ENCODE measurements at places on chromosomes 3 and 15. TPM values are rescaled to one million over a fixed set of nuclear protein-coding genes. Genes with fewer than 3 reads are reported as not detected.

Gene LRRC58
- total RNA-seq: 8.7 TPM

Gene SRGAP3
- 6.1 TPM for total RNA-seq

Gene TP63
- total RNA-seq: not detected

Gene OPA1
- total RNA-seq: 111 TPM

Gene FGF12
- total RNA-seq: 340 TPM

Gene ZBED2
- not detected for total RNA-seq

Gene EXD1
- not detected for total RNA-seq

Gene SLC25A36
- 77.3 TPM for total RNA-seq

Gene CPLX3
- 2.8 TPM for total RNA-seq

Gene GOLGA8G
- total RNA-seq: not detected

Gene ARGFX
- total RNA-seq: not detected

Gene C3orf20
- total RNA-seq: not detected

Gene ANP32A
- total RNA-seq: 134 TPM

Gene PPP1R14D
- not detected for total RNA-seq

DNA sequence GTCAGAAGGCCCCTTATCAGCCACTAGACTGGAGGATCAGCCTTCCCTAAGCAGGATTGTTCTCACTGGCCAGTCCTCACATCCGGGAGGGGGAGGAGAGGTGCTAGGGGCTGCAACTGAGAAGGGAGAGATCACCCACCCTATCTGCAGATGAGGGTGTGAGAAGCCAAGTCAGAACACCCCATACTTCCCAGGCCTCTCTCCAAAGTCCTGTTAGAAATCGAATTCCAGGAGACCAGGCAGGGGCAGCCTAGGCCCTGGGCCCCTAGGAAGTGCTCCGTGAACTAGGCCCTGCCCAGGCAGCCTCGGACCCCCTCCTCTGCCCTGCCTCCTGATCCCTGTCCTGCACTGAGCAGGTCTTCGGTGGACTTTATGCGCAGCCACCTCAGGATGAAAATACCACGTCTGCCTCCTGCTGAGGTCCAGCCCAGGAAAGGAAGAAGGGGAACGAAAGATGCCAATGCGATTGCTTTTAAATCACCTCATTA, 933 bp downstream of the DZIP1L start:
- DNase-seq: no peak

GRCh38 chr3:70722018-70722417, 409.6 kb upstream of the MDFIC2 start:
- DNase-seq: no peak

GRCh38 chr3:172557515-172558220, 34.4 kb upstream of the TNFSF10 start:
- DNase-seq: no peak

DNA sequence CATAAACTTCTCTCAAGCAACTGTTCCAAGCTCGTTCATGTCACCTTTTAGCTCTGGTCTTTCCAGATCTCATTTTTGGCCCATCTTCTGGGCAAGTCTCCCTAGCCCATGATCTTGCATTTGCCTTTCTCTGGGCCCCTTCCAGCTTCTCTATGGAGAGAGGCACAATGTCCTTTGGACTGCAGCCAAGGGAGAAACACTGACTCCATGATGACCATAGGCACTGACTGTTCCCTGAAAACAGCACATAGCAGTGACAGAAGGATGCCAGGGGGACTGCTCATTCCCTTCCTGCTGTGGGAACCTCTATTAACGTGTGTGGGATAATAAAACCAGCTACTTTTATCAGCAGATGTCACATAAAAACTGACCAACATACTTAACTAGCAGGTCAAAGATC, 60.3 kb downstream of the STRIT1 start:
- DNase-seq: no peak

DNA sequence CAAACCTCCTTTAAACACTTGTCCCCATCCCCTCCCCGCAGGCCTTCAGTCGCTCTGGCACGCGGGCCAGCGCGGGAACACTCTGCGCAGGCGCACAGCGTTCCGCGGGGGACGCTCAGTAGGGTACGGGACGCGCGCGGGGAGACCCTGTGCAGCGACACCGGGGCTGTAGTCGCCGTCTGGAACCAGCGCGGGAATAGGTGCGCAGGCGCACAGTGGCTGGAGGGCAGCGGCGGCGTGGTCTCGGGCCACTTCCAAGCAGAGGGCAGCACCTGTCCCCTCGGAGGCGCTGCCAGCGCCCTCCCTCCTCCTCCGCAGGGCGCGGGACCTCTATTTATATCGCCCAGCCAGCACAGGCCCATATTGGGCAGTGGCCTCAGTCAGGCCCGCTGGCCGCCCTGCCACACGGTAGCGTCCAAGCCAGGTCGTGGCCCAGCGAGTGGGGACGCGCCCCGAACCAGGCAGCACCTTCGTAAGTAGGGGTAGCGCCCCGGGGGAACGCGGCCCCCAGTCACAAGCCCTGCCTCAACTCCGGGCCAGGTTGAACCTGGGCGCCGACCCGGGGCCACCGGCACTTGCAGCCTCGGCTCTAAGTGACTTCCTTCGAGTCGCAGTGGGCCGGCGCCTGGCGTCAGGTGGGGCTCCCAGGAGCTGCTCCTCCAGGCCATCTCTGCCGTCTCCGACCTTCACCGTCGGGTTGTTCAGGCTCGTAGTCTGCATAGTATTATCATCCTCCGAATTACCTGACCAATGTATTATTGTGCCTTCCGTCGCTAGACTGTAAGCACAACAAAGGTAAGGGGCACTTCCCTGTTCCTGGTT, at the start of gene KBTBD12:
Gene KBTBD12 (plus strand): TSS at position 118 of the 822 bp plus-strand sequence. CDS start 7,830 bp downstream, outside the sequence.
- DNase-seq: peak; percentile 81

DNA sequence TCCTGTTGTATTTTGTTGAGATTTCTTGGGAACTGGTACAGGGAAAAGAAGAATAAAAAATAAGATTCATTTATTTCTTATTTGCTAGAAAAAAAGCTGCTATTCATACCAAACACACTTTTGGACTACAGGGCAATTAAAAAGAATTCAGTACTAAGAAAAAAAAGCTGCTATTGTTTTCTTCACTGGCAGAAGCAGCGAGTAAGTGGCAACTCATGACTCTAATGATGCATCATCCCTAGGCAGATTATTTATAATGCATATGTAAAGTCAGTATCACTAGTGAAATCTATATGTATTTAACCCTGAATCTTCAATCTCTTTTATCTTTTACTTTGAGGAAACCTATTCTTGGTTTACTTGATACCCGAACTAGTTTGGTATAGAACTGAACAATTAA, 15.2 kb downstream of the PFN2 start:
- no peak for DNase-seq

DNA sequence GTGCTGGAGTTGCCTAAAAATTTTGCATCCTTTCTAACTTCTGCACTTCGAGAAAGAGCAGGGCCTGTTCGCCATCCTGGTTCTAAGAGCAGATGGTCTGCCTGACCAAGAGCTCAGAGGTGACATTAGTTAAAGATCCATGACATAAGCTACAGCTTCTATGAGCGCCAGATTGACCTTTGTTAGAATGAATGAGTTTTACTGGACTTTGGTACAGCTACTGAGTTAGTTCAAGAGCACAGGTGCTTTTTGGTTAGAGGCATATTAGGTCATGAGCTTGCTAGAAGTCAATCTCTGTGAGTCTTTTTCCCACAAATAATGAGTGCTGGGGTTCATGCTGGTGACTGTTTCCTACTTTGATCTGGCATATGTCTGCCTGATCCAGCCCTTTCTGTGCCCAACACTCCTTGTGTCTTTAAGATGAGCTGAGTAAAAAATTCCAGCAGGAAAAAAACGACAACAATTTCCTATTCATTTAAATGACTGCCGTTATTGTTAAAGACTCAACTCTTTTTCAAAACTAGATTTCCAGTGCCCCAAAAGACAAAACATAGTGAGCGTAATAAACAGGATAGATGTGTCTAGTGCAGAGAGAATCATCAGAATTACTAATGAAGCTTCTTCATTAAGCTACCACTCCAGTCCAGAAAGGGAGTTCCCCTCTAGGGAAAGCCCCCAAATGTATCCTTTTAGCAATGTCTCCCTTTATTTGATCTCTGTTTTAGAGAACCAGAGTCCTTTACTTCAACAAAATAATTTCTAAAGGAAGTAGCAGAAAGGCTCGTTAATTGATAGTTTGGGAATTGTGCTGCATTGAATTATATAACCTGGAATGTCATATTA, 152.9 kb downstream of the SLCO3A1 start:
- DNase-seq: no peak

GRCh38 chr3:69212411-69213160, 90.2 kb upstream of the LMOD3 start:
- DNase-seq: no peak

GRCh38 chr3:113468539-113468938, 27.2 kb upstream of the CFAP44 start:
- no peak for DNase-seq

DNA sequence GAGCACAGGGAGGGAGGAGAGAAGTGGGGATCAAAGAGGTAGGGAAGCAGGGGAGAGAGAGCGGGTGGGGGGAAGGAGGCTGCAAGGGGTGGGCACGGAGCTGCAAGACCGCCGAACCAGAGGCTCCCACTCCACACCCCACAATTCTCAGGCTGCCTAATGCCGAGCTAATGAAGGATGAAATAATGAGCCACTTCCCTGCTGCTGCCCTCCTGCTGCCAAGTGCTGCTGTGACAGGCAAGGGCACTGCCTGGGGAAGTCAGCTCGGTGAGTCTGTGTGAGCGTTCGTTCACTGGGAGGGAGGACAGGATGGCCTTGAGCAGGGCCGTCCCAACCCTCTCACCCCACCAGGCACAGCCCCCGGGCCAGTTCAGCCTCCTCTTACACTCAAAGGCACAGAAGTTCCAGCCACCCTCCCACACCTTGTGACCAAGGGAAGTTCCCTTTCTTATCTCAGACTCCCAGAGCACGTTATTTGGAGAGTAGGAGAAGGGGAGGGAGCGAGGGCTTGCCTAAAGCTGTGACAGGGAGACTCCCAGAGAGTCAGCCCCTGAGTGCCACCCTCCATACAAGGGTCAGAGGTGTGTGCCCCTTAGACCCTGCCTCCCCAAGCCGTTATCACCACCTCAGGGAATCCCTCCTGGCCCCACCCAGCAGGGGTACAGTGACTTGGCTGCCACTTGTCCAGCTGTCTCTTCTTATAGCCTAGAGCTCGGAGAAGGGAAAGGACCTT, 12.4 kb downstream of the GLYCTK start:
- no peak for DNase-seq

DNA sequence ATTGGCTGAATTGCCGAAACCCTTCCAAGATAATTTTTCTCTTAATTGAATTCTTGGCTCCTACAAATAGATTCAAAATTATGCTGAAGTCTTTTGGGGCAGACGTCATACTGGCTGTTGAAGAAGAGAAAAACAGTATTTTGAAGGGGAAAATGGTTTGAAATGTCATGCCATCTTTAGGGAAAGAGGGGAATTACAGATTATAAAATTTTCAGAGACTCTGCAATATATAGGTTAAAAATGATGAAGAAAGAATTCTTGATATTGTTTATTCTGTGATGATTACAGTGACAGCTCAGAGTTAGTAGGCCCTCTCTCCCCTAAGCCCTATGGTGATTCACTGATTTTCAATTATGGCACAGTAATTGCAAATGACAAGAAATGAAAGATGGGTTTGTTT, 86.1 kb downstream of the CGNL1 start:
- no peak for DNase-seq

GRCh38 chr3:184345317-184346144, 8.1 kb downstream of the FAM131A start:
- DNase-seq: peak; percentile 75

DNA sequence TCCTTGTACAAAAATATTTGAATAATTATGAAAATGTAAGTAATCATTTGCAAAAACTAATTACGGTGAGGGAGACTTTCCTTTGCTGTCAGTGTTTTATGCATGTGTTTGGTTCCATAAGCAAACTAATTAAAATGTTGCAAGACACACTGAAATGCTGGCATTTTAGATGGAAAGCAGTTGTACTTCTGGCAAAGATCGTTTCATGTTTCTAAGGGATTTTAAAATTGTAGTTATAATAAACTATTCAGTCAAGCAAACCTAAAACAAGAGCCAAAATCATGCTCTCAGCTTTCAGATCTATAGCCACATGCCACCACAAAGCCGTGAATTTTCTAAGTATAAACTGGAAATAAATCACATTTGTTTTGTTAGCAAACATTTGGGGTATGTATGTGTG, 240.1 kb upstream of the ZNF385D start:
- DNase-seq: no peak

DNA sequence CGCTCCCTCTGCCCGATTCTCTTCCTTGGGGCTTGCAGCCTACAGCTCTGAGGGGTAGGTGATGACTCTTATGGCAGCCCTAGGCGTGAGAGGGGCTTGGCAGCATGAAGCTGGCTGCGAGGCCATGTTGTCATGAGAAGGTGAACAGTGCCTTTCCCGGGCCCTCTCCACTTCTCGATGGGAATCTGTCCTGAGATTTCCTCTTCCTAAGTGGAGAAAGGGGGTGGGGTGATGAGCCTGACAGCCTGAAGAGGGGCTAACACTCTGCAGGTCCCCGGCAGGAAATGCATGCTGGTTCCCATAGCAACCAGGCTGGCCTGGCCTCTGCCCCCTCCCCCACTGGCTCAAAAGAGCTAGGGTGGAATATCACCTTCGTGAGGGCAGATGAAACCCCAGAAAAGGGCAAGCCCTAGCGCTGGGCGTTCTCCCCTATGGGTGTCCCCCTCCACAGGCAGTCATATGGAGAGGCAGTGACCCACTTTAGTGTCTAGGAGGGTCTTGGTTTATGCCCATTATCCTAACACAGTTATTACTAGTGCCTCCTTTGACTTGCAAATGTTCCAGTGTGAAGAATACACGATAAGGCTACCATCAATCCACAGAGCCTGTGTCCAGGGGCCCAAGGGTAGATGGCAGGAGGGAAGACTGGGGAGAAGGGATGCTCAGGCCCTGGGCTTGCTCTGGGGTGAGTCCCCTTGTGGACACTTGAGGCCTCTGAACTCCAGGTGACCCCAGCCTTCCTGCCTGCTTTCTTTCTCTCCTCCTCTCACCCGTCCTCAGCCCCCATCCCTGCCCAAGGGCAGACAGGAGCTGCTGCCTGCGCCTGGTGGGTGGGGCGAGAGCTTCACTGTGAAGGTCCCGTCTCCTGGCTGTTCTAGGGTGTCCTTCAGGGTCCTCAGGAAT, 13.2 kb downstream of the EPHB3 start:
- DNase-seq: no peak

- no peak for DNase-seq
These were observed 8.3 kb downstream of the ITGA11 start for GRCh38 chr15:68423359-68424296.

DNA sequence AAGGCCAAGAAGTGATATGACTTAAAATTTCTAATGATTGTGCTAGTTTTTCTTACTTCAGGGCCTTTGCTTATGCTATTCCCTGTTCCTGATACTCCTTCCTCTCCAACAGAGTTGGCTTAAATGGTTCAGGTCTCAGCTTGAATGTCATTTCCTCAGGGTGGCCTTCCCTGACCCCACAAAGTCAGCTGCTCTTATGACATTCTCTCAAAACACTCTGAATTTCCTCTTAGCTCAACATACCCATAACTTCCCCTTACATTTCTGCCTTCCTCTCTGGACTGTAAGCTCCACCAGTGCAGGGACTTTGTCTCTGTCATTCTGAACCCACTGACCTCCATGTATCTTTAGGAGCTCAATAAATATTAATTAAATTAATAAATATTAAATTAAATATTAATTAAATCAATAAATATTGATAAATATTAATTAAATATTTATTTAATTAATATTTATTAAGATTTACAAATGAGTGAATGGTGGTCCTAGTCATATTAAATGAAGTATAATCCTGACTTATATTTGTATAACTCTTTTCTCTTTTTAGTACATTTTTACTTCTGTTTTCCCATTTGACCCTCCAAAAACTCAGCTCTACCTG, 17.9 kb upstream of the TMCC1 start:
- no peak for DNase-seq
